ENCODE measurements at places on chromosomes 16 and 17.
A peak's percentile ranks its signal among the peaks of the same experiment; 100 is the strongest.

DNA sequence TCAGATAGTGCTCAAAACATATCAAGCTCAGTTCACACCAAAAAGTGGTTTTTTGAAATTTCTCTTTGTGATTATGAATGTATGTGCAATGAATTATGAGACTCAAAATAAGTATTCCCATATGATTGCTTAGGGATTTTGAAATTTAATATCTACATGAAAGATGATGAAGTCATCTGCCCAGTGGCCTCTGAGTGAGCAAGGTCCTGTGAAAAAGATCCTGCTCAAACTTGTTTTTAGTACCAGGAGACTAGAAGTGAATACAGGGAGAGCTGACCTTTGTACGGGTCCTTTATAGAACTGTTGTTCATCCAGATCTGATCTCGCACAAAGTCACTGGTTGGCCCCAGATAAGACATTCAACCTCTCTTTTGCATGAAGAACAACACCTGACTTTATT, 151.9 kb upstream of the MAF start:
- H3K27ac ChIP-seq = no peak overlapping the region
- no peak for DNase-seq
- H3K36me3 ChIP-seq = no peaks in the 10 kb centered on the region
- no peaks in the 10 kb centered on the region for H3K27me3 ChIP-seq
- H3K4me3 ChIP-seq = no peak overlapping the region

GRCh38 chr16:31108794-31109558, 790 bp downstream of the BCKDK start:
- H3K4me1 ChIP-seq = 0 out of 2 replicates have a peak, but pooled peaks cover 6% of the 10 kb centered on the region
- H3K4me3 ChIP-seq = peak overlapping the region; percentile 81
- DNase-seq = peak; percentile 46
- no peak overlapping the region for H3K27ac ChIP-seq

DNA sequence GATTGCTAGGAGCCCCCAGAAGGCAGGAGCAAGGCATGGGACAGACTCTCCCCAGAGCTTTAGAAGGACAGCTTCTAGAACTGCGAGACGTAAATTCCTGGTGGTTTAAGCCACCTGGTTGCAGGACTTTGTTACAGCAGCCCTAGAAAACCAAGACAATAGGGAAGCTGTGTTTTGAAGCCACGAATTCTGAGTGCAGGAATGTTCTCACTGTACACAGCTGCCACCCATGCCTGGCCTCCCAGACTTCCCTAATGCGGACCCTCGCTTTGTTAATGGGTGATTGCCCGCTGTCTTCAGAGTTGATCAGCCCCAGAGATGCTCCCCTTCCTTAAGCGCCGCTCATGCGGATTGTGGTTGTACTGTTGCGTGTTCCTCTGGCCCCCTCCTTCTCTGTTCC, 177.1 kb downstream of the MSI2 start:
- no peaks in the 10 kb centered on the region for H3K4me1 ChIP-seq
- no peak overlapping the region for H3K27ac ChIP-seq
- no peaks in the 10 kb centered on the region for H3K27me3 ChIP-seq
- H3K36me3 ChIP-seq = no peaks in the 10 kb centered on the region
- H3K4me3 ChIP-seq = no peak overlapping the region
- DNase-seq = no peak

GRCh38 chr16:53872248-53873221, 168.6 kb downstream of the FTO start:
- H3K36me3 ChIP-seq = no peaks in the 10 kb centered on the region
- peak overlapping the region; percentile 20 for H3K4me3 ChIP-seq
- DNase-seq = peak; percentile 90

- peaks cover 27% of the 10 kb centered on the region for H3K4me1 ChIP-seq
- peak; percentile 100 for DNase-seq
- peaks cover 42% of the 10 kb centered on the region for H3K36me3 ChIP-seq
- H3K27me3 ChIP-seq = no peaks in the 10 kb centered on the region
- peak overlapping the region; percentile 96 for H3K4me3 ChIP-seq
Measured at GRCh38 chr17:59837308-59838051, 55.3 kb downstream of the TUBD1 start.

- no peak for DNase-seq
- H3K4me1 ChIP-seq = no peaks in the 10 kb centered on the region
- H3K27ac ChIP-seq = no peak overlapping the region
- H3K27me3 ChIP-seq = no peaks in the 10 kb centered on the region
Measured at GRCh38 chr16:68517606-68518166, 21.4 kb upstream of the ZFP90 start.

GRCh38 chr17:55463600-55463999, 42.0 kb upstream of the MMD start:
- no peaks in the 10 kb centered on the region for H3K27me3 ChIP-seq
- H3K36me3 ChIP-seq = no peaks in the 10 kb centered on the region
- H3K4me1 ChIP-seq = peaks cover 10% of the 10 kb centered on the region

- no peak overlapping the region for H3K4me3 ChIP-seq
- H3K27me3 ChIP-seq = no peaks in the 10 kb centered on the region
- no peak for DNase-seq
- peaks cover 31% of the 10 kb centered on the region for H3K36me3 ChIP-seq
- H3K27ac ChIP-seq = no peak overlapping the region
Measured at GRCh38 chr17:61874075-61874474, 10.7 kb upstream of the BRIP1 start.

DNA sequence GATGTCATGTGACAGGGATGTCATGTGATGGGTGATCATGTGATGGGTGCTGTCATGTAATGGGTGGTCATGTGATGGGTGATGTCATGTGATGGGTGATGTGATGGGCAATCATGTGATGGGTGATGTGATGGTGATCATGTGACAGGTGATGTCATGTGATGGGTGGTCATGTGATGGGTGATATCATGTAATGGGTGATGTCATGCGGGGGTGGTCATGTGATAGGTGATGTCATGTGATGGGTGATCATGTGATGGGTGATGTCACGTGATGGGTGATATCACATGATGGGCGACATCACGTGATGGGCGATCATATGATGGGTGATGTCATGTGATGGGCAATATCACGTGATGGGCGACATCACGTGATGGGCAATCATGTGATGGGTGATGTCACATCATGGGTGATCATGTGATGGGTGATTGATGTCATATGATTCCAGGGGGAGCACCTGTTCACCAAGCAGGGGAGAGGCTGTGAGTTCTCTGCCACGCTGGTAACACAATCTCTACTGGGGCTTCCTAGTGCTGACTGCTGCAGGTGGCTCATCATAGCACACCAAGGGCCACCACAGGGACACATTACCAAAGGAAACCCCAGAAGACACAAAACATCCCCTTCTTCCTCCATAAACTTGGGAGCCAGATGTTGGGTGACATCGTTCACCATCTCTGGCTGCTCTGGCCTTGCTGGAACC, 16.5 kb downstream of the CD300LB start:
- peaks cover 18% of the 10 kb centered on the region for H3K4me1 ChIP-seq
- no peaks in the 10 kb centered on the region for H3K36me3 ChIP-seq
- H3K4me3 ChIP-seq = no peak overlapping the region
- no peaks in the 10 kb centered on the region for H3K27me3 ChIP-seq
- H3K27ac ChIP-seq = no peak overlapping the region

DNA sequence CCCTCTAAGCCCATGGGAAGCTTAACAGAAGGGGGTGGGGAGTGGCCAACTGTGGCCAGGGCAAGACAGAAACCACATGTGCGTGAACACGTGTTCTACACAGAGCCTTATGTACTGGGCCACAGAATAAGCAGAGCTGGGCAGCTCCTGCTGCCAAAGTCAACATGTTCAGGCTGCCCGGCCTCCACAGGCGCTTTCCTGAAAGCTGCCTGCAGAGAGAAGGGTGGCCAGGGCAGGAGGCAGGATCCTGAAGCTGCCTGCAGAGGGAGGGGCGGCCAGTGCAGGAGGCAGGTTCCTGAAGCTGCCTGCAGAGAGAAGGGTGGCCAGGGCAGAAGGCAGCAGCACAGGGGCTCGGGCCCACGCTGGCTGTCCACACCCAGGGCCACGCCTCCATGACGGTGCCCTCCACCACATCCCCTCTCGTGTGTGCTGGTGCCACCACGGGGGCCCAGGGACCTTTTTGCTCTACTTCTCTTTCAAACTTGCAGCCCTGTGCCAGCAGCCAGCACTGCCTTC, 79.5 kb downstream of the ANKRD11 start:
- H3K4me1 ChIP-seq = peaks cover 35% of the 10 kb centered on the region
- no peaks in the 10 kb centered on the region for H3K27me3 ChIP-seq
- peak overlapping the region; percentile 64 for H3K27ac ChIP-seq
- no peak overlapping the region for H3K4me3 ChIP-seq
- peak; percentile 84 for DNase-seq

DNA sequence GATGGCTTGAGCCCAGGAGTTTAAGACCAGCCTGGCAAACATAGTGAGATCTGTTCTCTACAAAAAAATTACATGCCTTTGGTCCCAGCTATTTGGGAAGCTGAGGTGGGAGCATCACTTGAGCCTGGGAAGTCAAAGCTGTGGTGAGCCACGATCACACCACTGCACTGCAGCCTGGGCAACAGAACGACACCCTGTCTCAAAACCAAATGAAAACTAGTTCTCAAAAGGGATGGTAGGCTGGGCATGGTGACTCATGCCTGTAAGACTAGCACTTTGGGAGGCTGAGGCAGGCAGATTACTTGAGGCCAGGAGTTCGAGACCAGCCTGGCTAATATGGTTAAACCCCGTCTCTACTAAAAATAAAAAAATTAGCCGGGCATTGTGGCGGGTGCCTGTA, 31.1 kb downstream of the PPM1D start:
- H3K27me3 ChIP-seq = no peaks in the 10 kb centered on the region
- no peak overlapping the region for H3K27ac ChIP-seq
- no peak overlapping the region for H3K4me3 ChIP-seq
- H3K36me3 ChIP-seq = peaks cover 9% of the 10 kb centered on the region

DNA sequence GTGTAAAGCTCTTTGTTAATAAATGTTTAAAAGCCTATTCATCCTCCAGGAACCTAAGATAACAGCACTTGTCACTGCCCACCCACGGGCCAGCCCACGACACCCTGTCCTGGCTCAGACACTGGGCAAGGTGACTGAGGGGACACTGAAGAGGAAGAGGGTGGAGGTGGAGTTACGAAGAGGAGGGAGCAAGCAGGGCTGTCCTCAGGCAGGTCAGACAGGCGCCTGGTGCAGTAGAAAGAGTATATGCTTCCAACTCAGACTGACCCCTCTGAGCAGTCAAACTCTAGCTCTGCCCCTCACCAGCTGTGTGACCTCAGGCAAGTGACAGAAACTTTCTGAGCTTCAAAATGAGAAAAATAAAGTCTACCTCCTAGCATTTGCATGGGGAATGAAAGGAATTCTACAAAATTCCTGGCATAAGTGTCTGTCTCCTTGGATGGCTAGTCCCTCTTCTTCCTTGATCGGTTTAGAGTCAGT, 22.8 kb downstream of the TEX2 start:
- H3K4me1 ChIP-seq = peaks cover 42% of the 10 kb centered on the region
- H3K27me3 ChIP-seq = no peaks in the 10 kb centered on the region

DNA sequence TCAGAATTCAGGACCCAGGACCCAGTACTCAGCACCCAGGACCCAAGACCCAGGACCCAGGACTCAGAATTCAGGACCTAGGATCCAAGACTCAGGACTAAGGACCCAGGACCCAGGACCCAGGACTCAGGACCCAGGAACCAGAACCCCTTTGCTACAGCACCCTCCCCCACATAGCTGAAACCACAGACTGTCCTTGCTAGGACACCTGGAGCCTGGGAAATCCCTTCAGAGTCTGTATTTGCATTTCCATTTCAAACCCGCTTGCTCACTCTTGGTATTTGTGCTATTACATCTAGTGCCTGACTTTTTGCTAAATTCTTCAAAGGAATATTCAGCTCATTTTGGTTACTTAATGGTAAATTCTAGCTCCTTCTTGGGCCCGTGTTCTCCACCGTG, 275.8 kb upstream of the MAF start:
- H3K4me1 ChIP-seq = no peaks in the 10 kb centered on the region
- H3K27me3 ChIP-seq = no peaks in the 10 kb centered on the region
- DNase-seq = no peak
- no peaks in the 10 kb centered on the region for H3K36me3 ChIP-seq

- no peak overlapping the region for H3K4me3 ChIP-seq
- peak; percentile 81 for DNase-seq
- peaks cover 8% of the 10 kb centered on the region for H3K36me3 ChIP-seq
- H3K4me1 ChIP-seq = peaks cover 10% of the 10 kb centered on the region
- H3K27me3 ChIP-seq = no peaks in the 10 kb centered on the region
Measured at GRCh38 chr17:75814900-75815373, 29.3 kb downstream of the UNC13D start.

GRCh38 chr16:24046442-24046841, 209.7 kb upstream of the CACNG3 start:
- no peaks in the 10 kb centered on the region for H3K36me3 ChIP-seq
- no peaks in the 10 kb centered on the region for H3K4me1 ChIP-seq
- no peak overlapping the region for H3K27ac ChIP-seq
- no peak overlapping the region for H3K4me3 ChIP-seq

DNA sequence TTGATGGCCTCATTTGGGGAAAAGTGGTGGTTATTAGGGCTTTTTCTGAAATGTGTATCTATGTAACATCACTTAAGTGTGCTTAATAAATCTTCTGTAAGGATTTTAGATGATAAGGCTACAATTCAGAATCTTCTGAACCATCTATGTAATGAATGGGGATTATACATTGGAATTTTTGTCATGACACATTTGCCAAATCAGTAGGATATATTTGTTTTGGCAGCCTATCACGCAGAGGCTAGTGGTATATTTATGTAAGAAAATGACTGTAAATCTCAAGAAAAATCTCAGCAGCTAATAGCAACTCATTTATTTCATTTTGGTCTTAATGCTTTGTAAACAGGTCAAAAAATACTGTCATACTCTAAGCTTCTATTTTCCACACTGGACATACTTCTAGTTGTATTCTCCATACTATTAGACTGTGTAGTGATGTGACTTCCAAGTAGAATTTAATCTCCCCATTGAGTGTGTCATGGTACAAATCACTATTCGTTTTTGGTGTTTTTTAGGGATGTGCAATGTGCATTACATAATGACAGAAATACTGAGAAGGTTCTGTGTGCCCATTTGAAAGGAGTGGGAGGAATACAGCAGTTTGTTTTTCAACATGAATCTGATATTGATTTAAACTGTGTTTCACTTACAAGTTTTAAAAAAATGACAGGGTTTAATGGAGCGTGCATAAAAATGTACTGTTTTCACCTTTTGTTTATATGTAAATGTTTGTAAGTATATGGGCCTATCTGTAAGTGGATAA, 29.2 kb downstream of the CLUH start:
- no peak overlapping the region for H3K4me3 ChIP-seq
- peaks cover 16% of the 10 kb centered on the region for H3K4me1 ChIP-seq
- no peak for DNase-seq
- peaks cover 66% of the 10 kb centered on the region for H3K36me3 ChIP-seq
- no peaks in the 10 kb centered on the region for H3K27me3 ChIP-seq

- H3K36me3 ChIP-seq = no peaks in the 10 kb centered on the region
- no peaks in the 10 kb centered on the region for H3K27me3 ChIP-seq
- peaks cover 10% of the 10 kb centered on the region for H3K4me1 ChIP-seq
- no peak overlapping the region for H3K4me3 ChIP-seq
- H3K27ac ChIP-seq = no peak overlapping the region
Measured at GRCh38 chr17:78972507-78973105, 7.1 kb downstream of the LGALS3BP start.

DNA sequence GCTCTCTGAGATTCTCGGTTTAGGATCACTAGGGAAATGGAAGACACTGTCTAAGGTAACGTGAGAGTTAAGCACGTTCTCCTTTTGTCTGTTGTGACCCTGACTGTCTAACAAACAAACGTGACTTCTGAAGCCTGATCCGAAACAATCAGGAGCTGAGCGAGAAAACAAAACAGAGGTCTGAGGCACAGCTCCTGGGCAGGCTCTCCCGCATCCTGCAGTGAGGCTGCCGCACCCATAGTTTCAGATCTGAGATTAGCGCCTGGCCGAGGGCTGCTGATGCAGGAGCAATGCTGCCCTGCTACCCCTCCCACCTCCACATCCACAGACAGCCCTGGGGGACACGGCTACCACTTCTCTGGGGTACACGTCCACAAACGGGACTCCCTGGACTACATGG, 46.7 kb downstream of the RNF157 start:
- H3K4me3 ChIP-seq = no peak overlapping the region
- H3K27ac ChIP-seq = no peak overlapping the region
- H3K36me3 ChIP-seq = no peaks in the 10 kb centered on the region
- peaks cover 10% of the 10 kb centered on the region for H3K27me3 ChIP-seq
- no peak for DNase-seq
- H3K4me1 ChIP-seq = no peaks in the 10 kb centered on the region
